ENCODE measurements at places on chromosomes 1 and 21.

- DNase-seq = no peak
Measured at GRCh38 chr1:77068013-77068412, 151.2 kb downstream of the PIGK start.

DNA sequence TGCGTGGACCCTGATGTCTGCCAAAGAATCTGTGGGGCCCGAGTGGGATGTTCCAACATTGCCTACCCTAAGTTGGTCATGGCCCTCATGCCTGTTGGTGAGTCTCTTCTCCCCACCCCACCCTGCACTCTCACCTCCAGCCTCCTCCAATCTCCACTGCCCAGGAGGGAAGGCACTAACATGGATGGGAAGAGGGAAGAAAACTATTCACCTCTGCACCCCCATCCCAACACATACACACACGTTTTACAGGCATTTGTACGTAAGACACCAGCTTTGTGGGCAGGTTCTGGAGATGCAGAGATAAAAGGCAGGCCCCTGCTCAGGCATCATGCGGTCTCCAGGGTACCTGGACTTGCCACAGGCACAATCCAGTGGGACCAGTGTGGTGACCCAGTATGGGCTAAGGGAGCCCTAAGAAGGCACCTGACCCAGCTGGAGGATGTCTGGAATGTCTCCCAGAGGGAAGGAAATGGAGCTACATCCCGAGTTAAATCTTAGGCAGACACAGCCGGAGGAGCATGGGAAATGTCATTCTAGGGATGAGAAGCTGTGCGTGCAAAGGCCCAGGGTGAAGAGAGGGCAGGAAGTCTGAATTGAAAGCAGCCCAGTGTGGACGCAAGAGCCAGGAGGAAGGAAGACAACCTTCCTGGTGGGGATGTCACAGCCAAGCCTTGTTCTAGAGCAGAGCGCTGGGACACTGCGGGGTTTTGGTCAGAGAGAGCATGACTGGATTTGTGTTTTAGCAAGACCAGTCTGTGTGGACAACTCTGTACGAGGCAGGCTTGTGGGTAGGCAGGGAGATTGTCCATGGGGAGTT, 11.4 kb downstream of the SLC5A9 start:
- DNase-seq = no peak

- no peak for DNase-seq
Measured at GRCh38 chr1:183263886-183264602, 78.0 kb downstream of the LAMC2 start.

DNA sequence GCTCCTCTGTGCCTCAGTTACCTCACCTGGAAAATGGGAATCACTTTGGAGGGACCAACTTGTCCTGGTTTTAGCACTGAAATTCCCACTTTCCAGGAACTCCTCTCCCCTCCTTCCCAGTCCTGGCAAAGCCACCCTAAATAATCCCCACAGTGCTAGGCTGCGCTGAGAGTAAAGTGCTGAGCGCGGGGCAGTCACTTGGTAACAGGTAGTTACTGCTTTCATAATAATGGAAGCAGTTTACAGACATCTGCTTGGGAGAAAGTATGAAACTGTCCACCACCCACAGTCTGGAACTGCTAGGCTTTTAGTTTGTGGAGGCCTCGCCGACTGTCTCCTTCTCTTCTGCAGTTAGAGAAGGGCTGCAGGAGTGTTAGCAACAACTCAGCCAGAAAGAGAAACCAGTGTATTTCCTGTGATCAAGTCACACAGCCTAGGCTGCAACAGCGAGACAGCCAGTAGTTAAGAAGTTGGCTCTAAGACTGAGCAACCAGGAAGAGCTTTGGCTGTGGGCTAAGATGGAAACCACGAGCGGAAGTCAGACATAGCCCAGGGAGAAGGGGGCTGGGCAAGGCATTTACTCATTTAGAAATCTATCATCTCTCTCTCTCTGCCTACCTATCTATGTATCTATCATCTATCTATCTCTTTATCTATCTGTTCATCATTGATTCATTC, 30.8 kb upstream of the ABCG1 start:
- no peak for DNase-seq

DNA sequence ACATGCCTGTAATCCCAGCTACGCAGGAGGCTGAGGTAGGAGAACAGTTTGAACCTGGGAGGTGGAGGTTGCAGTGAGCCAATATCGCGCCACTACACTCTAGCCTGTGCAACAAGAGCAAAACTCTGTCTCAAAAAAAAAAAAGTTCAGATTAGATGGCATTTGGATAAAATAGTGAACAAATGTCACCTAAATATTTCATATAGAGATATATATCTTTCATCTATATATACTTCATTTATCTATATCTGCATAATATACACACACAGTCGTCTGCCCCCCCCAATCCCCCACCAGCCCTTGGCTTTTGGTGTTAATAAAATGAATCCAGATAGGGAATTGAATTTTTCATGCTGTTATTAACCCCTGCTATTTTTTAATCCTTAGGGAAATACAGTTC, 5.0 kb downstream of the PPP1R15B start:
- no peak for DNase-seq

DNA sequence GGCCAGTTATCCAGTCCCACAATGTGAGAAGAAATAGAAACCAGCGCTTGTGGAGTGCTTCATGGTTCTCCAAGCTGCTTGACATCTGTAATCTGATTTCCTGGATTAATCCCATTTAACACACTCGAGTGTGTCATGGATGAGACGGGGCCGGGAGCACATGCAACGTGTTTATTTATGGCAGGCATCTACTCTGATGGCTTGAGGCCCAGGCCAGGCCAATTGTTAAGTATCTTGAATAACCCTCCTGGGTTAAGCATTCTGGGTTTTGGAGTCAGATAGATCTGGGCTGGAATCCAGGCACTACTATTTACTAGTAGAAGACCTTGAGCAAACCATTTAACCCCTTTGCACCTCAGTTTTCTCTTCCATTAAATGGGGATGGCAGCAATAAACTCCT, 37.5 kb upstream of the LAPTM5 start:
- DNase-seq = no peak

GRCh38 chr1:11530731-11531311, 51.9 kb downstream of the DISP3 start:
- DNase-seq = no peak
